Endothelial cell of coronary artery (primary cell): ENCODE measurements at places on chromosomes 4 and X. TPM values are rescaled to one million over a fixed set of nuclear protein-coding genes. Genes with fewer than 3 reads are reported as not detected.

Gene CXXC4
- under 0.01 TPM in 1 of 2 replicates, not detected in the other for total RNA-seq

Gene TMSB15C
- total RNA-seq = 3.6 and 5.3 TPM in 2 replicates

Gene TLR2
- 1.2 TPM in 1 of 2 replicates, not detected in the other for total RNA-seq

Gene SHISA3
- total RNA-seq = 3.9 and 12.1 TPM in 2 replicates

Gene GPC4
- under 0.01 and 0.28 TPM in 2 replicates for total RNA-seq

Gene OTC
- not detected in 2 replicates for total RNA-seq

Gene MBNL3
- total RNA-seq = 0.56 and 0.99 TPM in 2 replicates

Gene MAGEB1
- total RNA-seq = not detected in 2 replicates

Gene GAGE2A
- total RNA-seq = not detected in 2 replicates

Gene CT45A1
- not detected in 2 replicates for total RNA-seq

Gene TMEM154
- total RNA-seq = 2.3 and 3.9 TPM in 2 replicates

Gene C4orf51
- not detected in 2 replicates for total RNA-seq

Gene TCEANC
- 1.3 and 2.1 TPM in 2 replicates for total RNA-seq

Gene ZNF718
- total RNA-seq = 4.1 and 6.9 TPM in 2 replicates
